CD14-positive monocyte (primary cell): ENCODE measurements at places on chromosomes 1 and 21.

GRCh38 chr1:111541721-111542120, 38.3 kb upstream of the ADORA3 start:
- DNase-seq, result no peak

- no peak for DNase-seq
Measured at GRCh38 chr1:231581859-231582258, 44.7 kb upstream of the DISC1 start.

DNA sequence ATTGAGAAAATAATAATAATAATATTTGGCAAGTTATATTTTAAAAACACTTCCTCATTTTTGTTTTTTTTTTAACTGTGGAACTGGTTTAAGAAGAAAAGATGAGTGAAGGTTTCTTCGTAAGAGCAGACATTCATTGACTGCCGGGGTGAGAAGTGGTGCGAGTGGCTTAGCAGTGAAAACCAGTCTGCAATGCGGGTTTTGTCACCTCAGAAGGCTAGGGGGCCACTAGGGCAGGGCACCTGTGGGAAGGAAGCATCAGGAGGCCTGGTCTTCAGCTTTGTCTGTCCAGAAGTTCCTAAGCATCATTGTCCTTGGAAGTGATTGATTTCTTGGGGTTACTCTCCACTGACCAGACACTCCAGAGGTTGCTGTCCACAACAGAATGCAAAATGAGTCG, 339.2 kb downstream of the ZNF326 start:
- DNase-seq, result no peak

DNA sequence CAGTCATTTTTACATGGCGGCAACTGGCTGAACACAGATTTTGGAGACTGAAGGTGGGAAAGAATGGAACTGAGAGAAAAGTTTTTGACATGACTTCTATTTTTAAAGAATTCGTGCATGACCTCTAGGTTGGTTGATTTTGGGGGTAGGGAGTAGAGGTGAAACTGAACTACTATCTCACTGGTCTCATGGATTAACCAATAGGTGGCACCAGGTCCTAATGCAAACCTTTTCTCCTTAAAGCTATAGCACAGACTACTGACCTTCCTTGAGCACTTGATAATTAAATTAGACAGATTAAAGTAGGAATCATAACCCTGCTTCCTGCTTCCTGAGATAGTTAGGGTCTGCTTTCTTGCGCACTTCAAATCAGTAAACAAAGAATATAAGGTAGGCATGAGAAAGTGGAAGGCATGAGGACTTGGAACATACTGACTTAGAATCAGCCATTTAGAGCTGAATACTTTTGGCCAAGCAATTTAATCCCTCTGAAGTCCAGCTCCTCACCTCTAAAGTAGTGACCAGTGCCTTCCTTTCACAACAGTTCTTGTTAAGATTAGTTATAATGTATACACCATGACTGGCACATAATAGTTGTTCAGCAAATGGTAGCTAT, 206.0 kb downstream of the CENPF start:
- no peak for DNase-seq

DNA sequence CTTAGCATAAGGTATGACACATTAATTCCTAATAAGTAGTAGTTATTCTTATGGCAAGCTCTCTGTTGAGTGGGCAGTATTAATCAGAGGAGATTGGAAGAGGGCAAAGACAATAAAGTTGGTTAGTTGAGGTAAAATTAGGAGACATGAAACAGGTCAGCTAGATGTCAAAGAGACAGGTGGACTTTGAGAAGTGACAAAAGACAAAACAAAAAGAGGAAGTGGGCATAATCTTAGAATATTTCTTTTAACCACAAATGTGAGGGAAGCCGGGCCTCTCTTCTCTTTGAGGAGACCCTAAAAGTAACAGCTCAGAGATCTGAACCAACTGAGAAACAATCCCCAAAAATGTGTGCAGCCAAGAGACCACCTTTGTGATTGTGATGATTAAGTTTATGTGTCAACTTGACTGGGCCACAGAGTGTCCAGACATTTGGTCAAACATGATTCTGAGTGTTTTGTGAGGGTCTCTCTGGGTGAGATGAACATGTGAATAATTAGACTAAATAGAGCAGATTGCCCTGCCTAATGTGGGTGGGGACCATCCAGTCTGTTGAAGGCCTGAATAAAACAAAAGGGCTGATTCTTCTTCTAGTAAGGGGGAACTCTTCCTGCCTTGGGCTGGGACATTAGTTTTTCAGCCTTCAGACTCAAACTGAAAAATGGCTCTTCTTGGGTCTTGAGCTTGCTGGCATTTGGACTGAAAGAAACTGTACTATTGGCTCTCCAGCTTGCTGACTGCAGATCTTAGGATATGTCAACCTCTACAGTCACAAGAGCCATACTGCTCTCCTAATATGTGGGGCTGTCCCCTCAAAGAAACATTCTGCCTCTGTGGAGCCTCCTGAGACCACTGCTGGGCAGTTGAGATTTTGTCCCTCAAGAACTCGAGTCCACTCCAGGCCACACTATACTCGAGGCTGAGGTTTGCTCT, 40.0 kb downstream of the FCRL5 start:
- DNase-seq, result no peak

GRCh38 chr1:179166663-179167417, 62.6 kb downstream of the ABL2 start:
- no peak for DNase-seq

GRCh38 chr1:36731226-36732014, 248.7 kb upstream of the CSF3R start:
- DNase-seq, result no peak

DNA sequence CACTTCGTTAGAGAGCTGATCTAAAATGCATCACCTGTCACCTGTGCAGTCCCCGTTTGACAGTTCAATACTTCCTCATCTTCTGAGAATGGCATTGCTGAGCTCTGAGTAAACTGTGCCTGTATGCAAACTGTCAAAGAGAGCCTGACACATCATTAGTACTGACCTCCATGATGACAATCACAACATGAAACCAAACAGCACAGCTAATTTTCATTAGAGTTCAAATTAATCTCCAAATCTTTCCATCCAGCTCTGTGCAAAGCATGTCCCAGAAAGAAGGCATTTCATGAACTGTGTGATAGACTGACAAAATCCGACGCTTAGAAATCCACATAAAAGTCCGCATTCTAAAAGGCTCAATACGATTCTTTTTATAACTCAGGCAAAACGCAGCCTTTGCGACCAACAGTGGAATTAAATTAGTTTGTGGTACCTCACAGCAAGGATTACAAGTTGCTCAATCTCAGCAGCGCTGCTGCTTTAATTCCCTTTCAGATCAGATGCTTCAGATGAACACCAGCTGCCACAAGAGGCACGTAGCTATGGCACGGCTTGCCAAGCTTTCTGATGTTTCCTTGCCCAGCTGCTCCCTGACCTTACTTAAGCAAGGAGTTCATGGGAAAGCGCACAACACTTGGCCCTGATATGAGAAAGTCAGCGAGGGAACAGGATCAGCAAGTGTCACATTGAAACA, 765.5 kb upstream of the PRMT6 start:
- no peak for DNase-seq

DNA sequence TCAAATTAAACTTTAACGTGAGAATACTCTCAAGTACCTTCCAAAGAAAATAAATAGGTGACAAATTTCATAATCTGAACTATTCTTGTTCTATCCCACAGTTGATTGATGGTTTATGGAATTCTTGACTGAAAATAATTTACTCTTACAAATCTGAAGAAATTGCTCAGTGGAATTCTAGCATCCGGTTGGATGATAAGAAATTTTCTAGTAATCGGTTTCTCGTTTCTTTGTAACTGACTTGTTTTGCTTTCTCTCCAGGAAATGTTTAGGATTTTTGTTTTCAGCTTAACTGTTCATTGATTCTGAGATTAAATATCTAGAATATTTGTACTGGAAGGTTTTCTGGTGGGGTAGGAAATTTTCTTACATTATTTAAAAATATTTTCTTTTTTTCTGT, 558.9 kb upstream of the ADAMTS5 start:
- DNase-seq, result no peak

DNA sequence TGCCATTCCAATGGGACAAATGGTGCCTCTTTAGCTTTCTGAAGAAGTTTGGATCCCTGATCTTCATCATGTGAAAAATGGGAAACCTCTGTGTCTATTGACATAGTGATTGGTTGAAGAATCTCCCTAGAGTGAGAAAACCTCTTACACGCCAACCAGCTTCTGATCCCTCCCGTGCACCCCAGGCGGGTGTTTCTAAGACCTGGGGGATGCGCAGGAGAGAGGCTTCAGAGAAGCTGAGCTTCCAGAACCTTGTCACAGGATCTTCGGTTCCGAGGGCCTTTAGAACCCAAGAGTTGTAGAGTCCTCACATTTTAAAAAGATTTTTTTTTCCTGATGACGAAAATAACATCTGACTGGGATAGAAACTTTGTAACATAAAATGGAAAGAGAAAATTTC, 11.3 kb downstream of the PODN start:
- DNase-seq, result no peak

GRCh38 chr1:51422367-51423072, 92.2 kb upstream of the TTC39A start:
- DNase-seq, result no peak

DNA sequence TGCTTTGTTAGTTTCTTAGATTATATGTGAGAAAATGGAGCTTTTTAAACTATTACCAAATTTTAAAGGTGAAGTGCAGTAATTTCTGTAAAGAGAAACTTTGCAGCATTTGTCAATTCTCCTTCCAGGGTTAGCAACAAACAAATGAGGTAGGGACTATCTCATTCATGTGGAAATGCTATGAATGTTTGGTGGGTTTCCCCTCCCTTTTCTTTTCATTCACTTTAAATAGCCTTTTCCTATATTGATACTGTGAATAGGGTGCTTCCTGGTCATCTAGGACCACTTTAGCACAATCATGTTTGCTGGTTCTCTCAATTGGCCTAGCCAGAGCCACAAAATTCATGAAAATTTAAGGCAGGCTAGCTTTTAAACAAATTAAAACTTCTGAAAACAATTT, 20.6 kb downstream of the ZBTB37 start:
- no peak for DNase-seq
